Esophagus squamous epithelium (tissue), 5 donors: ENCODE measurements at places on chromosomes 3 and 15. TPM values are rescaled to one million over a fixed set of nuclear protein-coding genes. Genes with fewer than 3 reads are reported as not detected.

GP9 gene
- not detected for total RNA-seq

DNA sequence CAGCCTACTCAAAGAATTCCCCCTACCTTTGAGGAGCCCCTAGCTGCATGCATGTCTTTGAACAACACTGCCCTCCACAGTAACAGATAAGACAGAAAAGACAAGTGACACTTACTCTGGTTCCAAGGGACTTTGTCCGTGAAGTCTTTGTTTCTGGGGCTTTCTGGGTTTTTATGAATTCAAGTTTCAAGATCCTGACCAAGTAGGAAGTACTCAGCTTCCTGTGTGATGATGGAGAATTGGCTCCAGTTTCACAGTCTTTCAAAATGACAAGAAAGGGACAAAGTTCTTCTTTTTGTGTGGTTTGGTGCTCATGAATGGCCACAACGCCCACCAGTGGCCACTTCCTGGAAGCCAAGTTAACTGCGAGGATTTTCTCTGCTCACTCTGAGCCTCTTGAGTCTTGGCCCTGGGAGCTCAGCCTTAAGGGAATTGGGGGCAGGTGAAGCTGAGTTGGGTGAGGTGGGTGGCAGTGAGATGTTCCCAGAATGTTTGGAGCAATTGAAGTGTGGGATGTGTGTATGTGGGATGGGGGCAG, at the start of gene CCR1:
Gene CCR1, minus strand, starts transcription at position 147 of the 538 bp plus-strand sequence. CDS start 4,000 bp downstream, outside the sequence.
- H3K27ac ChIP-seq: no peak within 1 kb of the TSS
- no peak for DNase-seq
- no peak within 1 kb of the TSS for H3K4me3 ChIP-seq
- H3K36me3 ChIP-seq: no peaks in the 10 kb centered on the region

- DNase-seq: no peak
- no peaks in the 10 kb centered on the region for H3K36me3 ChIP-seq
- no peak overlapping the region for H3K4me3 ChIP-seq
- H3K27ac ChIP-seq: no peak overlapping the region
These were observed 53.6 kb downstream of the PAK2 start for GRCh38 chr3:196793246-196793645.

GRCh38 chr15:50150851-50151250, 31.1 kb upstream of the SLC27A2 start:
- H3K27me3 ChIP-seq: no peaks in the 10 kb centered on the region
- H3K4me3 ChIP-seq: no peak overlapping the region
- peaks cover 29% of the 10 kb centered on the region for H3K4me1 ChIP-seq
- no peaks in the 10 kb centered on the region for H3K36me3 ChIP-seq

- H3K27ac ChIP-seq: peak overlapping the region; percentile 59
- H3K36me3 ChIP-seq: no peaks in the 10 kb centered on the region
- H3K4me1 ChIP-seq: peaks cover 17% of the 10 kb centered on the region
These were observed 42.2 kb downstream of the ILDR1 start for GRCh38 chr3:121979734-121980449.
